ENCODE measurements at places on chromosomes 2 and 18.

GRCh38 chr2:235160281-235160810 lies 208.5 kb downstream of the SH3BP4 start:
- no peak for DNase-seq

DNA sequence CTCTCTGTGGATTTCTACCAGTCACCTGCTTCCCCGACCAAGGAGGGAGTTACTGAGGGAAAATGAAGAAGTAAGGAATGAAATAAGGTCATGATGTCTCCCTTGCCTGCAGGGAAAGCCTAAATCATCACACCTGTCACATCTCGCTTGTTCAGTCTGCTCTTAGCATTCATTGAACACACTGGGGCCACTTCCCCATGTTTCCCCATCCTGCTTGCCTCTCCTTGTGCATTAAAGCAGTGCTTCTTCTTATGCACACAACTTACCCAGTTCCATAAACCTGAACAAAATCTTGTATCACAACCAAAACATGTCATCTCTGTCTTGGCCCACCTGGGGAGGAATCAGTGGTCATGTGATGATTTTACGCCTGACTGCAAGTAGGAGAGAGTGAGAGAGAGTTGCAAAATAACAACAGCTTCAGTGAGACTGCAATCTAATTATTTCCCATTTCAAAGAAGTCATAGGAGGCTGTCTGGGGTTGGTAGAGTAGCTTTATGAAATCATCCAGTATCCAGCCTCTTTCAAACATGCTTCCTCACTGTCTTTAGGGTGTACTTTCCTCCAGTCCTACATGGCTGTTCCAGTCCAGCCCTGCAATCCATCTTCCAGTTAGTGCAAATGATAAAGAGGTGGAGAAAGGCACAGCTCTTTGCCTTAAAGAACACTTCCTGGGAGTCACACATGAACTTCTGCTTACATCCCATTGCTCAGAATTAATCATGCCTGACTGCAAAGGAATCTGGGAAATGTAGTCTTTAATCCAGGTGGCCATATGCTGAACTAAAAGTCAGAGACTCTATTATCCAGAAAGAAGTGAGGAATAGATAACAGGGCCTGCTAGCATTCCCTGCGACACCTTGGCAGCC lies 220.1 kb downstream of the HAUS1 start:
- no peak for DNase-seq

DNA sequence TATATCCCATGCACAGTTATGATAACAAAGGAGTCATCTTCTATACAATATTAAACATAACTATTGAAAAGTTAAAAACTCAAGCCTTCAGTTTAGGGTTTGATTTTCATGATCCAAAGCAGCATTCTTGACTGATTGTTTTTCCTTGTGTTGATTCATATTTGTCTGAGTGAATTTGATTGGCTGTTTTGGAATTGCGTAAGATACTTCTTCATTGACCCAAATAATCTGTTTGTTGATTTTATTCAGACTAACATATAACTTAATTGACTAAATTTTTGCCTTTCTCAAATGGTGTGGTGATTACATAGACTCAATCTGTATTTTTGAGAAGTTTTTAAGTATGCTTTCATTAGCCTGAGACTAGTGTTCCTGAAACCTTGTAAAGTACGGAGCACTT lies 305.7 kb upstream of the TNP1 start:
- DNase-seq = no peak

GRCh38 chr2:143355870-143356269 lies 226.7 kb downstream of the ARHGAP15 start:
- no peak for DNase-seq

DNA sequence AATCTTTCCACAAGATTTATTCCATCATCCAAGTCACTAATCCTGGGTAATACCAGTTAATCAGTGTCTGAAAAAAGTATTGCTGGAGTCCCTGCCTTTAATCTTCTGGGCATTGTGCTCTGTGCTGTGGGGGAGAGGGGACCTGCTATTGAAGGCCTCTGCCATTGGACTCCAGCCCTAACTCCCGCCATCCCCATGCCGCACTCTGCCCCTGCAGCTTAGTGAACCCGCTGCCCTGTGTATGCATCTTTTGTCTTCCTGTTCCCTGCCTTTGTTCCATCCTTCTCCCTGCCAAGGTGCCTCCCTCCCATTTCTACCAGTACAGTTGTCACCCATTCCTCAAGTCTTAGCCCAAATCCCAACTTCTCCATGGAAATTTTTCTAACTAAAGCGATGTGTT lies 113.8 kb upstream of the EPAS1 start:
- DNase-seq = no peak

DNA sequence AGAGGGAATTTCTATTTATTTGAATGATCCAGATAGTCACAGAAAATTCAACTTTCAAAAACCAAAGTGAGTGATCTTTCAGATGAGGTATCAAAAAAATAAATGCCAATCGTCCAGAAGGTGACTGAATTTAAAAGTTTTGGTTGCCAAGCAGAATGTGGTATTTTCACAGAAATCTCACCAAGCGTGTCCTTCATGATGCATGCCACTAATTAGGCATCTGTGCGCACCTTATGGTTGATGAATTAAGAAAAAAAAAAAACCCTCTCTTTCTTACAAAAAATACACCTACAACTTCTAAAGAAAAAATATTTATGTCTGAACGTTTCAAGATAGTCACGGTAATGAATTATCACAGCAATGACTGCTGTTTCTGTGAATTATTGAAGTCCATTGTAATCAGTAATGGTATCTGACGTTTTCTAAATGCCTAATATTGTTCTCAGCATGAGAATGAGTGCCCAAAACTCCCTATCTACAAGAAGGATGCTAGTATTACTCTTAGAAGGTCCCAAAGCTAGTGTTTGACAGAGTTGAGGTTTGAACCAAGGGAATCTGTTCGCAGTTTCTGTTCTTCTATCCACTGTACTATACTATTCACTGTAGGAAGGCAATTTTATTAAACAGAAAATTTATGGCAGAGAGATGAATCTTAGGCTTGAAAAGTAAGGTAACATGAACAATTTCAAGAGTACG lies 219.6 kb upstream of the NETO1 start:
- DNase-seq = no peak

GRCh38 chr18:2968606-2969005 lies 44.3 kb downstream of the LPIN2 start:
- DNase-seq = no peak

DNA sequence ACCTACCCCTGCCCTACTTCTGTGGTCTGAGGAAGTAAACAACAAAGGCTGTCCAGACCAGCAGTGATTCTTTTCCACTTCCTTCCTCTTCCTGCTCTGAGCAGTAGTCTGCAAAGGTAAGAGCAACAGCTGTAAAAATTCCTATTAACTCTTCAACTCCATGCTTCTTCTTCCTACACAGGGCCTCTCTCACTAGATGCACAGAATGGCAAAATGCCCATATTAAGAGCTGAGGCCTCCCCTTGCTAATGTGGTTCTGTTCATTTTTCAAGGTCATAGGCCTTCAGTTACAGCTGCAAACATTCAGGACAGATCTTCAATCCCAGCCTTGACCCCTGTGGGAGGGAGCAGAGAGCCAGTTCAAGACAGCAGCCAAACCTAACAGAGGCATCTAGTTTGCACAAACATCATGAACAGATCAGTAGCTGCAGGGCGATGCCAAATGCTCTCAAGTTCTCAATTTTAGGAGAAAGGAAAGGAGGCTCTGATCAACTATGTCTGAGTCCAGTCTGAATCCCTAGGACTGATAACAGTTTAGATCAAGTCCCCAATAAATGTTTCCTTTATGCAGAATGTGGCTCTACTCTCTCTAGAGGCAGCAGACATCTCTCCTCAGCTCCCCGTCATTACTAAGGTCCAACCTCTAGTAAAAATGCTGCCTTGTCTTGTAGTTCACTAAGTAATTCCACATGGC lies 20.9 kb downstream of the SLC40A1 start:
- DNase-seq = no peak

- DNase-seq = no peak
These were observed 33.7 kb upstream of the GTF2A1L start for GRCh38 chr2:48583961-48584360.

DNA sequence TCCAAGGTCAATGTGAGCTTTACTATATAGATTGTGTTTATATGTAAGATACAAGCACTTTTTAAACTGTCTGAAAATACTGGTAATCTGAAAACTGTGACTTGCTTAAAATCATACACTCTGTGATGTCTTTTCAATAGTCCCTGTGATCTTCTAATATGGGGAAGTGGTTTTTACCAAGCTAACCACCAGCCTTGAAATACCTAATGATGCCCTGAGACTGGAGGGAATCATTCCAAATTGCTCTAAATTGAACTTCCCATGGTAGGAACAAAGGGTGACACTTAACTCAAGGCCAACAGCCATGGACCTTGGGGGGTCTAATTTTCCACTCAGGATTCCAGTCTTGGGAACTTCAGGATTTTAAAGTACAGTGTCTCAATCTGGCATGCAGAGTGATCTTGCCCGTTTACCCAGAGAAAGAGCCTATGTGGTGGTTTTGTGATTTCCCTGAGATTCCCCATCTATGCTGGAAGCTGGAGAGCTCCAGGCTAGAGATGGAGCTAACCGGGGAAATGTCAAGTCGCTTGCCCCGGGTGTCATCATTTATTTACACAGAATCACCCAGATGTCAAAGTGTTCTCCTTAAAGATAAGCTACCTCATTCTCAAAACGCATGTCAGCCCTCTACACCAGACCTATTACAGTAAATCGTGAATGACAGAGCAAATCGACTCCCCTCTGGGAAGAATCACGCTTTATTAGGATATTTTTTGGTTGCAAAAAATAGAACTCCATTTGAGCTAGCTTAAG lies 198.5 kb downstream of the SP3 start:
- DNase-seq = no peak

GRCh38 chr2:28355521-28356094 lies 37.0 kb upstream of the FOSL2 start:
- DNase-seq = no peak

DNA sequence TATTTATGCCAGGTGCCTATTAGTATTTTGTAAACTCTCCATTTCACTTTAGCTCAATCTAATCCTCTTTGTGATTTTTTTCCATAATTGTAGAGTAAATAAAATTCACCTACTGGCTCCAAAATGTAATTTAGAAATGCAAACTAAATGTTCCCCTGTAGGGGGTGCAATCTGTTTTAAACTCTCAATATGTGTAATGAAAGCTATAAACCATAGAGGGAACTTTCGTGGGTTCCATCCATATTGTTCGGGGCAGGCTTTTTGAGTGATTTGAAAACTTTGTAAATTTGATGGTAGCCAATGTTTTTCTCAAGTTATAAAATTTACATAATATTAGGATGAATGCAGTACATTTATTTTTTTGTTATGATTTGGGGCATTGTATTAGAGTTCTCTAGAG lies 49.4 kb downstream of the TSPYL6 start:
- no peak for DNase-seq

- DNase-seq = no peak
These were observed 24.7 kb downstream of the DGKD start for GRCh38 chr2:233379034-233379433.

DNA sequence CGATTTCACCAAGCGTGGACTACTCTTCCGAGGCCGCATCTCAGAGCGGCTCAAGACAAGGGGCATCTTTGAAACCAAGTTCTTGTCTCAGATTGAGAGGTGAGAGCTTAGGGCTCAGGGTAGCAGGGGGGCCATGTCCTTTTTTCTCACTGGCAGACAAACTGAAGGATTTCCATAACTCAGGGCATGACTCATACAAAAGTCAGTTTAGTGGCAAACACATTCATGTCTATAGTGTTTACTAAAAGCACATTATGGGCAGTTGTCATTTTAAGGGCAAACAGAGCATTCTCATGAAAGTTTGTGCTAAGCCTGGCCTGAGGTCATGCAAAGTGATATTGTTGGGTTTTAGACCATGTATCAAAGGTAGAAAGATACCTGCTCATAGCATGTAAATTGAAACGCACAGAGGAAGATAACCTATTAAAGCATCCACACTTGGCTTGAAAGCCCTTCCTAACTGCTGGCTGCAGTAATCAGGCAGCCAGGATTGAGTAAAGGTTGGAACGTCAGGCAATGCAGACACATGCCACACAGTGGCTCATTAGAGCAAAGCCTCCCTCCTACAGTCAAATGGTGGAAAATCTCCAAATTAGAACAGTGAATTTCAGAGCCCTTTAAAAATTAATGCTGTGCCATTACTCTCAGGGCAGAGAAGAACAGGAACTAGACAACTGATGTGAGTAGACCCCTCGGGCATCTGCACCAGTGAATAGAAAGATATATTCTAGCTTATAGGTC lies 54.2 kb downstream of the HK2 start:
- DNase-seq = no peak

DNA sequence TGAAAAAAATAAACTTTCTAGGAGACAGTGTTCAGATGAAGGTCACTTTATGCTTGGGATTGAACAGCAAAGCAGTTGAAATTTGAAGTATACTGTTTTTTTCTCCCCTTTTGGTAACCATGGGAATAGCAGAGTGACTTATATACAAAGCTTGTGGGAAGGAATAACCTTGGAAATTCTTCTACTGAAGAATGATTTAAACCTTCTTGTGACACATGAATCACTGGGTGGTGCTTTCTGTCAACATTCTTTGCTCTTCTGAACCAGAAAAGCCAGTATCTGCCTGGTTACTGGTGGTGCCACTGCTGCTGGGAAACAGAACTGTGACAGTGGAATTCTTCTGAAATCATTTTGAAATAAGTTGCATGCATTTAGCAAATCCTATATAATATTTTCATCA lies 39.4 kb upstream of the RND3 start:
- no peak for DNase-seq

DNA sequence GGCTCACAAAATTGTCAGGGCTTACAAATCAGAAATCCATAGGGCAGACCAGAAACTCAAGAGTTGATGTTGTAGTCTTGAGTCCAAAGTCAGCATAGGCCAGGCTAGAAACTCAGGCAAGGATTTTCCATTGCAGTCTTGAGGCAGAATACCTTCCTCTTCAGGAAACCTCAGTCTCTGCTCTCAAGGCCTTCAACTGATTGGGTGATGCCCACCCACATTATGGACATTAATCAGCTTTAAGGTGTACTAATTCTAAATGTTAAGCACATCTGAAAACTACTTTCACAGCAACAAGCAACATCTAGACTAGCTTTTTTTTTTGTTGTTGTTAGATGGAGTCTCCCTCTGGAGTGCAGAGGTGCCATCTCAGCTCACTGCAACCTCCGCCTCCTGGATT lies 31.3 kb upstream of the ZNF512 start:
- DNase-seq = no peak

- DNase-seq = no peak
These were observed 407.6 kb upstream of the HS6ST1 start for GRCh38 chr2:128726236-128726635.

- DNase-seq = no peak
These were observed 102.2 kb downstream of the CAPN13 start for GRCh38 chr2:30705056-30705455.

GRCh38 chr18:61988100-61988499 lies 95.3 kb upstream of the RNF152 start:
- DNase-seq = no peak

GRCh38 chr2:156841321-156841720 lies 405.1 kb downstream of the GPD2 start:
- DNase-seq = no peak

DNA sequence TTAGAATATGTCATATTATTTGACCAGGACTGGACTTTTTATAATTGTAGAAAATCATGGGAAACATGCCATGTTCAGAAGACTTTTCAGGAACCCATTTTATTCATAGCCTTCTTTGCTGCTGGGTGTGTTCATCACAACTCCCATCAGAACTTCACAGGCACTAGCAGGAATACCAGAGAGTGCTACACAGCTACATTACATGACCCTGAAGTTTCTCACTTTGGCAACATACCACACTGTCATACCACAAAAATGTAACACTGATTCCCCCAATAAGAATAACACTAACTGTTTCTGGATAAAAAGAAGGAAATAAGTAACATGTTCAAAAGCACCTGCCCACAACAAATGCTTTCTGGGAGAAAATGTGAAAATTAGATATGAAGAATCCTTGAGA lies 405.4 kb downstream of the CDH2 start:
- no peak for DNase-seq

GRCh38 chr2:1610096-1610485 lies 134.2 kb downstream of the PXDN start:
- DNase-seq = no peak
